ENCODE measurements at places on chromosomes 5 and 9.

DNA sequence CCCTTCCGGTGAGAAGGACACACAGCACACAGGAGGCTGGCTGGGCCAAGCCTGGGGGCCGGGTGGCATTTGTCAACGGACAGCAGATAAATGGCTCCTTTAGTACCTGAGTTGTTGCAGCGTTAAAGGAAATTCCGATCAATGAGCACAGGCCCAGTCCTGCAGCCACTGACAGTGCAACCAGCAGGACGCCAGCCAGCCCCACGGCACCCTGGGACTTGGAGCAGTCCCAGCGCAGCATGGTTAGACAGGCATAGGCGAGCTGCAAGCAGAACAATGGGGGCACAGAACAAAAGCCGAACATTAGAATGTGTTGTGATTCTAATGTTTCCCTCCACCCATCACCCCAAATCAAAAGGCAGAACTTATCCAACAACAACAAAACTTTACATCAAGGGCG, 39.3 kb downstream of the PTCH1 start:
- no peak for DNase-seq

GRCh38 chr5:138182808-138183207, 3.9 kb downstream of the KIF20A start:
- no peak for DNase-seq

DNA sequence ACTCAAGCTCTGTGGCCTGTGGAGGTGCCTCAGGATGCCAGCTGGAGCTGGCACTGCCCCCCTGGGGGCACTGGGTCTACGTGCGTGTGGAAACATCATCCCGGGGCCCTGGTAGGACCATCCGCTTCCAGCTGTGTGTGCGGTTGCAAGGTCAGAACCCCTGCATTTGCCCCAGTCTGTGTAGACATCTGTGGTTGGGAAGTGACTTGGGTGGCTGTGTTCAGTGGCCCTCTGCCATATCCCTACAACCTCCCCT, 12.5 kb downstream of the TMEM8B start:
- no peak for DNase-seq

- DNase-seq, result no peak
Measured at GRCh38 chr9:73079326-73079725, 72.3 kb upstream of the ANXA1 start.

DNA sequence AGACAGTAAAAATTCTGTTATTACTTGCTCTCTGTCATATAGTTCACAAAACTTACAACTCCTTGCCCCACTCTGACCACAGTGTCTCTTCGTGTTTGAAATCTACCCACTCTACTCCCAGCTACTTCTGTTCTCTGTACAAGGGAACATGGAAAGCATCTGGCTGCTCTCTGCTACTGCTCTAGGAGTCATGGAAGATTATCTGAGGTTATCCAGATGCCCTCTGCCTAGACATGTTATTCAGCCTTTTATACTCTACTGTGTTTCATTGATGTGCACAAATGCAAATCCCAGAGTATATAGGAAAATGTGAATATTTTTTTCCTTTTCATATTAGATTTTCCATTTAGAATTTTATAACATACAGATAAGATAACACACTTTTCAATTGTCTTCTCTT, 1525.6 kb downstream of the MAT2B start:
- no peak for DNase-seq

- no peak for DNase-seq
Measured at GRCh38 chr5:164500856-164501255, 995.4 kb downstream of the MAT2B start.

GRCh38 chr5:168086746-168087145, 204.7 kb upstream of the WWC1 start:
- no peak for DNase-seq

GRCh38 chr5:56159521-56159947, 73.6 kb downstream of the ANKRD55 start:
- no peak for DNase-seq

DNA sequence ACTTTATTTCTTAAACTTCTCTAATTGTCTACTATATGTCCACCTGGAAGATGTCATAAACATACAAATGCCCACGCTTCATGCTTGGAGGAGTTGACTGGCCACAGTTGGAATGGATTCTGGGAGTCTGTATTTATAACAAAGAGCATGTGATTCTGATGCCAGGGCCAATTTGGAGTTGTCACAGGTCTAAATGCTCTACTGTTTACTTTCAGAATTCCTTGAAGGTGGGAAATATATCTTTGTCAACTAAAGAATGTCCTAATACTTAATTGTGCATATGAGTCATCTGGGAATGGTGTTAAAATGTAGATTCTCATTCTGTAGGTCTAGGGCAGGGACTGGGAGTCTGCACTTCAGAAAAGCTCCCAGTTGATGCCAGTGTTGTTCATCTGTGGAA, 196.1 kb downstream of the ANXA1 start:
- DNase-seq, result no peak

DNA sequence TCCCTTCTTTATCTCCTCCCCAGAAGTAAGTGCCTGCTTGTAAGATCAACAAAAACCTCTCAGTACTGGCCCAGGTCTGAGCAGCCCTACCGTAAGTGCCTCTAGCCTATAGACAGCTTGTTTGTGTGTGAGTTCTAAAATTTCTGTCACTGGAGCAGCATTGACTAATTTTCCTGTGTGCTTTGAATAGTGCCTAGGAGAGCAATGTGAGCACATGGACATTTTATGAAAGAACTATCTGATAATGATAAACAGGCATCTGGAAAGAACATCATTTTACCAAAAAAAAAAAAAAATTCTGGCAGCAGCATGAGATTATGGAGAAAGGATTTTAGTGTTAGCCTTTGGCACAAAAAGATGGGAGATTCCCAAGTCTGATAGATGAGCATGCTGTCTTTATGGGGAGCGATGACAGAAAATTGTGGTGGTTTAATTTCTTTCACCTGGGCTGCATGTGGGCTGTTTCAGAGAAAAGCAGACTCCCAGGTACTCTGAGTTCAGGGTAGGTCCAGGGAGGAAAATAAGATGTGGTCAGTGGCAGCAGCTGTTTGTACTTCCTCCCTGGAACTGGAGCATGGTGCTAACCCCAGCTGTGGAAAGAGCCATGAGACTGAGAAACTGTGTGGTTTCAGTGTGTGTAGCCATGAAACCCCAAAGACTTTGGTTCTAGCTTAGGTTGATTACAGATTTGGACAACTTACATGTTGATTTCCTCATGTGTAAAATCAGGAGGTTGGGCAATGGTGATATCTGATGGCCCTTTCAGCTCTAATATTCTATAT, 419.9 kb downstream of the NTRK2 start:
- DNase-seq, result no peak

GRCh38 chr5:165631235-165631634, 2125.8 kb downstream of the MAT2B start:
- no peak for DNase-seq

DNA sequence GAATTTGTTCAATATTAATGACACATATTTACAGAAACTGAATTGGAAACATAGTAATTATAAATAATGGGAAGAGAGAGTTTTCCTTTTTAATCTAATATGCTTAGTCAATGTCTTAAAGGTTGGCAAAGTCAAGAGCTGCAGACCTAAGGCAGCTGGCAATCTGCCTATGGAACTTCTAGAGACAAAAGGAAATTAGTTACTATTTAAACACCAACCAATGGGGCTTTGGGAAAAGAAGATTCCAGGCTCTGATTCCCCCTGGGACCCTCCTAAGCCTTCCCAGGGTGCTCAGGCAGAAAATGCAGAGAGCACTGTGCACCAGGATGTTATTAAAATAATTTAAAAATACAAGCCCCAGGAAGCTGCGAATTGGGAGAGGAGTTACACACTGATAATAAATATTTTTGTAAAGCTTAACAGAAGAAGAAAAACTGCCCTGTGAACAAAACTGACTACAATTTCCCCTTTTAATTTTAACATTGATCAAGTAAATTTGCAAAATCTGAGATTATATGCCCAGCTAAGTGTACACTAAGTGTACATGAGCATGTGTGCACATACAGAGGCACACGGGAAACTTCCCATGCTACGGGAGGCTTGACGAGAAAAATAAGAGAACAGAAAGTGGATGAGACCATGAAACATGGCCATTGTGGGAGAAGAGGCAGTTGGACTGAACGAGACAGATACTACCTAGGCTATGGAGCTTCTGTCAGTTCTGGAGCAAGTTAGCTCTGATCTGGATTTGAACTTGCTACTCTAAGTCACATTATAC, 77.4 kb upstream of the ADAMTS16 start:
- no peak for DNase-seq

DNA sequence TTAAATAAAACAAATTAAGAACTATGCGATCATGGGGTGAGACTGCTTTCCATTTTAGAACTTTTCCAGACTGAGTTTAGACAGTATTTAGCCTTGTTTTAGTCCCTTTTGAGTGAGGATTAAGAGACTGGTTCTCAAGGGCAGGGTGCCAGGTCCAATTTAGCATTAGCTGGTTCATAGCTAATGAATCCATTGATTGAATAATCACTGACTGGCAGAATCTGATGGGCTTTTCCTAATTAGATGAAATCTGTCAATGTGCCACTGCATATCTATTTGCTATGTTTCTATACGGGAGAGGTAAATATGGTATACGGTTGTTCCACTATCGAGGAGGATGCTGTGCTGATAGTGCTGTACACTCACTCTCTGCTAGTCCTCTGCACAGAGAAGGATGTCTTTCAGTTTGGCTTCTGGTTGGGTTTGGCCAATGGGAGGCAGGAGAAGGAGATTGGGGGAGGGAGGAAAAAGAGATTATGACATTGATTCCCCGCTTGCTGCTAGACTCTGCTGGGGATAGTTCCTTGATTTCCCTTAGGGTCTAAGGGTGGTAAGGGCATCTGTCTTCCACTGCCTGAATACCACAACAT, 496.6 kb downstream of the CTNND2 start:
- no peak for DNase-seq

DNA sequence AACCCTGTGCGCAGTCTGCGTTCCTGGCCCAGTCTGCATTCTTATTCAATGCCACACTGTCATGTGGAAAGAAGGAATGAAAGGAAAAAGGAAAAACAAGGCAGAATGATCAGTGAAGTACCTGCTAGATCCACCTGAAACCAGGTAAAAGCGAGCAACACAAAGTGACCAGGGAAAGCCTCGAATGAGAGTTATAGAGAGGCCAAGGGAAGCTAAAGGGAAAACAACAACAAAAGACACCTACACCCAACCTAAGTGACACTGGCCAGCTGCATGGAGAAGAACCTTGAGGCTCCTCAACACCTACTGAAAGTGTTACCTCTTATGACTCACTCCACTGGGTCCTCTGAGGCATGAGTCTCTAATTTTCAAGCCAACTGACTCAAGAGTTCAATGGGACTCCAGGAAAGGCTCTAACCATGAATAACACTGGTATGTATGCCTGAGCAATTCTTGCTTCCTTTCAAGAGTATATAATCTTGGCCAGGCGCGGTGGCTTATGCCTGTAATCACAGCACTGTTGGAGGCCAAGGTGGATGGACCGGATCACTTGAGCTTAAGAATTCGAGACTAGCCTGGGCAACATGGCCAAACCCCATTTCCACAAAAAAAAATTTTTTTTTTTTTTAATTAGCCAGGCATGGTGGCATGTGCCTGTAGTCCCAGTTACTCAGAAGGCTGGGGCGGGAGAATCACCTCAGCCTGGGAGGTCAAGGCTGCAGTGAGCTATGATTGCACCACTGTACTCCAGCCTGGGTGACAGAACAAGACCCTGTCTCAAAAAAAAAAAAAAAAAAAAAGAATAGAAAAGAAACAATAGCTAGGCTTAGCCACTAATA, 29.0 kb downstream of the MTMR12 start:
- DNase-seq, result no peak

- no peak for DNase-seq
Measured at GRCh38 chr5:146158255-146158654, 24.2 kb downstream of the LARS1 start.

- no peak for DNase-seq
Measured at GRCh38 chr5:96718635-96719077, 56.5 kb downstream of the CAST start.

DNA sequence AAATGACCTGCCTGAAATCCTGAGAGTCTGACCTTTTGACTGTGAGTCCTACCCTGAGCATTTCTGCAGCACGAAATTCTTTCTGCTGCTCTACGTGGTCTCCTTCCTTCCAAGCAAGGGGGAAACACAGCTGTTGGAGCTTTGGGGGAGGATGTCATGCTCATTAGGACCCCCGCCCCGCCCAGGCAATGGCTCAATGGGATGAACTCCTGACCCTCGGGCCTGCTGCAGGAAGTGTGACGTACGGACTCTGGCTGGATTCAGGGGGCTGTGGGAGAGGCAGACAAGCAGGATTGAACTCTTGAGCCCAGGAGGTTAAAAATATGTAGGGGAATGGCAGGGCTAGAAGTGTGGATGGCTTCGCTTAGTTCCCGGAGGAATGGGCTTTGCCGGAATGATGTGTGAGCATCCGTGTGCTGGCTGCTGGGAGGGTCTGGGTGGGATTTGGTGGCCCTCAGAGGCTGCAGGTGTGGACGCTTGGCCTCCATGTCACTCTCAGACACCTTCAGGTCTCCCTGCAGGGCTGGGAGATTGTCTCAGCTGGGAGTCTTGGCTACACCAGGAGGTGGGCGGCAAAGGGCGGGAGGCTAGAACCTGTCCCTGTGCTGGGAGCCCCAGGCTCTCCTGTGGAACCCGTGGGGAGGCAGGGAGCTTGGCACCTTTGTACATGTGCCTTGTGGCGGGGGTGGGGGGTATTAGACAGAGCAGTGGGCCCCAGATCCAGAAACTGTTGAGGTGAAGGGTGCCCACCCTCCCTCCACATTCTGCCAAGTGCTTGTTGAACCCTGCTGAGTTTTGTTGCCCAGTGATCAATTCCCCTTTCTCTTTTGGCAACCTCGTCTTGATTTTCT, 26.3 kb downstream of the STC2 start:
- no peak for DNase-seq

DNA sequence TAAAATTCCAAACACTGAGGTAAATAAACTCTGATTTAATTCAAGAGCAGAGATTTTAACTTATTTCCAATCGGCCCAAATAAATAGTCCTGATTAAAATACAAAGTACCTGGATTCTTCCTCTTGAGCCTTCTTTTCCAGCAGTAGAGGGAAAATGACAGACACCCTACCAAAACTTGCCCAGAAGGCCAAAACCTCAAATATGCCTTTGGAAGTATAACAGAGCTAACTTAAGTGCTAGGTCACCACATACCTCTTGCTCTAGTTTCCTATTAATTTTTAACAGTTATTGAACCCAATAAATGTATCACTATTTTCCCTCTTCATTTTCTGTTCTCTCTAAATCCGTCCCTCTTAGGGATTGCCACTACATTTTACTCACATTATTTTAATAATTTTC, 1.4 kb downstream of the BAAT start:
- no peak for DNase-seq

DNA sequence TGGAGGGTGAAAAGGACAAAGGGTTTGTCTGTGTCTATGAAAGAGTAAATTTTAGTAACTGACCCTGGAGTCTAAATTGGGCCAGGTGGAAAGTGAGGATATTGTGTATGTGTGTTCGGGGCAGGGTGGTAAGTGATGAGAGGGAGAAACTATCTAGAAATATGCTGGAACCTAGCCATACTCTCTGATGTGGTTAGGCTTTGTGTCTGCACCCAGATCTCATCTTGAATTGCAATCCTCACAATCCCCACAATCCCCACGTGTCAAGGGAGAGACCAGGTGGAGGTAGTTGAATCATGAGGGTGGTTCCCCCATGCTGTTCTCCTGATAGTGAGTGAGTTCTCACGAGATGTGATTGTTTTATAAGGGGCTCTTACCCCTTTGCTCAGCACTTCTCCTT, 60.6 kb downstream of the COMMD10 start:
- DNase-seq, result no peak

- DNase-seq, result no peak
Measured at GRCh38 chr9:16213781-16214515, 656.5 kb downstream of the BNC2 start.

All from type B pancreatic cell (in vitro differentiated cells).